Endothelial cell (in vitro differentiated cells): ENCODE measurements at places on chromosomes 4 and X.

- DNase-seq: peak; percentile 32
Measured at GRCh38 chrX:74383611-74384010, 37.7 kb upstream of the SLC16A2 start.

DNA sequence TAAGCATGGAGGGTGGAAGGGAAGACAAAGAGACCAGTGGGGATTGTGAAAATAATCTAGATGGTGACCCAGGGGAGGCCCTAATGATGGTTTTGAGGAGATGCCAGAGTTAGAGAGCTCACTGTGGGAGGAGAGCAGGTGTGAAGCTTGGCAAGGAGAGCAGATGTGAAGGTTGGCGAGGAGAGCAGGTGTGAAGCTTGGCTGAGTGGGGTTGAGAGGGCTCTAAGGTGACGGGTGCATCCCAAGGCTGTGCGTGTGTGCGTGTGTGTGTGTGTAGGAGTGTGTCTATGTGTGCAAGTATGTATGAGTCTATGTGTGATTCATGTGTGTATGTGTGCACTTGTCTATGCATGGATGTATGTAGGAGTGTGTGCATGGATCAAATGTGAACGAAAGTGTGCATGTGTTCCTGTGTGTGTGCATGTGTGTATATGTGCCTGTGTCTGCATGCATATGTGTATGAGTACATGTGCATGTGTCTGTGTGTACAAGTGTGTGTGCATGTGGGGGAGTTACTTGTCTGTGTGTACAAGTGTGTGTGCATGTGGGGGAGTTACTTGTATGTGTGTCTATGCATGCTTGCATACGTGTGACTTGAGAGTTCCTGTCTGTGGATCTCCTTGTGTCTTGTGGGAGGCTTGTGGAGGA, 72.0 kb downstream of the EVC start:
- DNase-seq: no peak

DNA sequence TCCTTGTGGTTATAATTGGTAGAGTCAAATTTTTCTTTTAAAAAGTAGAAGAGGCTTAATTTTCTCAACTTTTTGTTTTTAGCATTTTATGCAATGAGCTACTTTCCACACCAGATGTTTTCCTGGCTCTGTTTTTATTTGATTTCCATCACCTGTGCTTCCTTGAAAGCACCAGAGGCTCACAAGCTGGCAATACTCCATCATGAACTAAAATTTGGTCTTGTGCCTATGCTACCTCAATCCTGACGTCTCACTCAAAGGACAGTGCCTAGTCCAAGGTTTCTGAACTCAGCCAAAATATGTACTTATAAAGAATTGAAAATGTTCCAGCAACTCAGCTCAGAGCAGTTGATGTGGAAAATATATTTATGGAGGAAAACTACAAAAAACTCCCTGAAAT, 914.0 kb upstream of the PRKX start:
- no peak for DNase-seq

DNA sequence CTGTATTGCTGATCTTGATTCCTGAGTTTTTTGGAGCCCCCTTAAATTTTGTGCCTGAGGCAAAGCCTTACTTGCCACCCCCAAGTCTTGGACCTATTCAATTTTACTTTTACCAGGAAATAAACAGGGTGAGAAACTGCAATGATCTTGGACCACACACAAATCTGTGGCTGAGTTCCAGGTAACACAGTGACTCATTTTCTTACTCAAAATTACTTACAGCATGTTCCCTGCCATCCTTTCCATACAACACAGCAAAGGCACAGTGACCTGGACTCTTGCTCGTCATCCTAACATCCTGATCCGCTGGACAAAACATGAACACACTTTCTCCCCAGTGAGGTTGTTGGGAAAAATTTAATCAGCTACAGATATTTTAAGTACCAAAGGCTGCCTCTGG, 60.7 kb upstream of the S100G start:
- DNase-seq: no peak

- DNase-seq: peak; percentile 62
Measured at GRCh38 chrX:72245461-72246089, 6.7 kb upstream of the ERCC6L start.

DNA sequence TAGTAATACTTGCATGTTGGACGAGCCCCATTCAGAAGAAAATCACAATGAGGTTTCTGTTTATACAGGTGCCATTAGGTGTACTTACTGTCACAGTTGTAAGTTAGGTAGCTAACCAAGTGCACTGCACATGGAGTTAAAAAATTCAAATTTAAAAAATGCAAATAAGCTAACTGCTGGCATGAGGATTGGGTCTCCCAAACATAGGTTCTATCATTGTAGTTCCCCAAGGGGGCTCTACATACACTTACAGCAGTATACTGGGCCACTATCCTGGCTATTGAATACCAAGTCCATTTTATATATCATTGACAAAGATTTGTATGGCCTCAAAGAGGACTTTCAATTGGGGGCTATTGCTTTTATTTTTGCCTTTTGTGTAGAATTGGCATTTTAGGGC, 153.4 kb downstream of the FMR1NB start:
- DNase-seq: no peak

- DNase-seq: no peak
Measured at GRCh38 chr4:7742807-7743280, 196.8 kb downstream of the AFAP1 start.

- DNase-seq: no peak
Measured at GRCh38 chrX:142831961-142832530, 193.7 kb upstream of the SPANXN4 start.

GRCh38 chr4:87270825-87271224, 50.4 kb upstream of the KLHL8 start:
- no peak for DNase-seq

- DNase-seq: no peak
Measured at GRCh38 chr4:84481860-84482245, 17.2 kb downstream of the NKX6-1 start.

- no peak for DNase-seq
Measured at GRCh38 chr4:67456577-67457196, 88.6 kb downstream of the CENPC start.

- DNase-seq: no peak
Measured at GRCh38 chrX:675279-675954, 44.8 kb downstream of the SHOX start.

GRCh38 chr4:144782345-144782744, 136.4 kb downstream of the HHIP start:
- no peak for DNase-seq

- no peak for DNase-seq
Measured at GRCh38 chr4:113052379-113052951, 3.0 kb downstream of the ANK2 start.

GRCh38 chr4:26132858-26133257, 188.0 kb upstream of the RBPJ start:
- DNase-seq: no peak

DNA sequence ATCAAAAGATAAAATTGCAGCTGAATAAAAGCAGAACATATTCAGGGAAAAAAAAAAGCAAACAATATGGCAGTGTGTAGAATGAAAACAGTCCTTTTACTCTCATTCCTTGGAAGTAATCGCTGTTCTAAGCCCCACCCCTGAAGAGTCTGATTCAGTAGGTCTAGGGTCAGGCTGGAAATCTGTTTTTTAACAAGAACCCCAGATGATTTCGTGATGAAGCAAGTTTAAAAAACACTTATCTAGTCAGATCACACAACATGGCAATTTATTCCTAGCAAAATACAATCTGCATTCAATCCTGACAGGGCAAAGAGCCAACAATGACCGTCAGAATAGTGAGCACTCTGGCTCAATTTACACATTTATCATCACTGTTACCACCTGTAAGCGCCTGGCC, 16.1 kb downstream of the FAM120C start:
- no peak for DNase-seq

DNA sequence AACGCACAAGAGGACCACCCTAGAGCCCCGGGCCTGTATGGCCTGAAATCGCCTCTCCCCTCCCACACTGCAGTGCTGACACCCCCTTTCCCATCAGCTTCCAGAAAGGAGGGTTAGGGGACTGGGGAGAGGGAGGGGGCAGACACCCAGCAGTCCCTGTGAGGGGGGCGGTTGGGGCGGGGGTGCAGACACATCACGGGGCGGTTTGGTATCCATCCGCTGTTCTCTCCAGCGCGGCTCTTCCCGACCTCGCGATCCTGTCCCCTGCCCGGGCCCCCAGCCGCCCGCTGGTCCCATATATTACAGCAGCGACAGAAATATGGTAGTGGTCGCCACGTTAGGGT, 404 bp upstream of the GPRASP2 start:
- DNase-seq: no peak

DNA sequence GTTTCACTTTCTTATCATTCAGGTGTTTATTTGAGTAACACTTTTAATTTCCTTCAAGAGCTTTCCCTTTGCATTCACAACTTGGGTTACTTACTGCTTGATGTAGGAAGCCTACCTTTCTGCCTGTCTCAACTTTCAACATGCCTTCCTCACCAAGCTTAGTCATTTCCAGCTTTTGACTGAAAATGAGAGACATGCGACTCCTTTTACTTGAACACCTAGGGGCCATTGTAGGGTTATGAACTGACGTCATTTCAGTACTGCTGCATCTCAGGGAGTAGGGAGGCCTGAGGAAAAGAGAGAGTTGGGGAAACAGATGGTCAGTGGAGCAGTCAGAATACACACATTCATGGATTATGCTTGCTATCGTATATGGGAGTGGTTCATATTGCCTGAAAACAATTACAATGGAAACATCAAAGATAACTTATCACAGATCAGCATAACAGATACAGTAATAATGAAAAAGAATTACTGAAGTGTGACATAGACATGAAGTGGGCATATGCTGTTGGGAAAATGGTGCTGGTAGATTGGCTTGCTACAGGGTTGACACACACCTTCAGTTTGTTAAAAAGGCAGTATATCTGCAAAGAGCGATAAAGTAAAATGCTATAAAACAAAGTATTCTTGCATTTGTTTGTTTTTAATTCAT, 25.7 kb downstream of the USP53 start:
- DNase-seq: no peak

- no peak for DNase-seq
Measured at GRCh38 chrX:120791013-120791643, 84.5 kb downstream of the CT47B1 start.
